Smooth muscle cell of the umbilical artery (primary cell): ENCODE measurements at places on chromosomes 13 and 19. TPM values are rescaled to one million over a fixed set of nuclear protein-coding genes. Genes with fewer than 3 reads are reported as not detected.

The PLIN4 gene
- 0.09 TPM in 1 of 2 replicates, not detected in the other for total RNA-seq

The SYDE1 gene
- total RNA-seq = 26.1 and 44.0 TPM in 2 replicates

The CERS4 gene
- total RNA-seq = 11.0 and 19.0 TPM in 2 replicates

The VSTM2B gene
- not detected in 2 replicates for total RNA-seq

The PRRG2 gene
- 0.23 and 0.89 TPM in 2 replicates for total RNA-seq

The LNX2 gene
- 8.7 and 8.9 TPM in 2 replicates for total RNA-seq

The IGSF23 gene
- total RNA-seq = not detected in 2 replicates

The ZNF66 gene
- total RNA-seq = 0.59 and 1.8 TPM in 2 replicates

The KLK5 gene
- total RNA-seq = not detected in 2 replicates

The NCR1 gene
- not detected in 2 replicates for total RNA-seq

The SLC8A2 gene
- total RNA-seq = 0.14 TPM in 1 of 2 replicates, not detected in the other

The OLFM4 gene
- total RNA-seq = not detected in 2 replicates

The CASP14 gene
- total RNA-seq = not detected in 2 replicates

The PEAK3 gene
- not detected in 2 replicates for total RNA-seq

The EPSTI1 gene
- total RNA-seq = 2.7 and 9.8 TPM in 2 replicates

The NOTCH3 gene
- 31.2 and 57.9 TPM in 2 replicates for total RNA-seq

The ADGRE1 gene
- total RNA-seq = not detected in 2 replicates

The RFXANK gene
- 40.3 and 51.1 TPM in 2 replicates for total RNA-seq

The TMEM59L gene
- total RNA-seq = 1.3 and 5.6 TPM in 2 replicates

The KLC3 gene
- not detected in 2 replicates for total RNA-seq

The GPR4 gene
- total RNA-seq = not detected in 2 replicates

The DAND5 gene
- not detected in 2 replicates for total RNA-seq

The ZNF134 gene
- total RNA-seq = 17.9 and 21.1 TPM in 2 replicates

The ZNF865 gene
- 2.1 and 3.3 TPM in 2 replicates for total RNA-seq

The RDH8 gene
- total RNA-seq = not detected in 2 replicates

The TMPRSS9 gene
- not detected in 2 replicates for total RNA-seq
